ENCODE measurements at places on chromosomes 2 and 18.

DNA sequence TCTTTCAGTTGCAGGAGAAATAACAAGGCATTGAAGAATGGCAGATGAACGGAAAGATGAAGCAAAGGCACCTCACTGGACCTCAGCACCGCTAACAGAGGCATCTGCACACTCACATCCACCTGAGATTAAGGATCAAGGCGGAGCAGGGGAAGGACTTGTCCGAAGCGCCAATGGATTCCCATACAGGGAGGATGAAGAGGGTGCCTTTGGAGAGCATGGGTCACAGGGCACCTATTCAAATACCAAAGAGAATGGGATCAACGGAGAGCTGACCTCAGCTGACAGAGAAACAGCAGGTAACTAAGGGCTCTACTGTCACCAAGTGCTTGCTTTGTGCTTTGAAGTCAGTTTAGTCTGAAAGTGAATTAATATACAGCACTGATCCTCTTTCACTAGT lies 118.5 kb upstream of the UNC80 start:
- DNase-seq = no peak

DNA sequence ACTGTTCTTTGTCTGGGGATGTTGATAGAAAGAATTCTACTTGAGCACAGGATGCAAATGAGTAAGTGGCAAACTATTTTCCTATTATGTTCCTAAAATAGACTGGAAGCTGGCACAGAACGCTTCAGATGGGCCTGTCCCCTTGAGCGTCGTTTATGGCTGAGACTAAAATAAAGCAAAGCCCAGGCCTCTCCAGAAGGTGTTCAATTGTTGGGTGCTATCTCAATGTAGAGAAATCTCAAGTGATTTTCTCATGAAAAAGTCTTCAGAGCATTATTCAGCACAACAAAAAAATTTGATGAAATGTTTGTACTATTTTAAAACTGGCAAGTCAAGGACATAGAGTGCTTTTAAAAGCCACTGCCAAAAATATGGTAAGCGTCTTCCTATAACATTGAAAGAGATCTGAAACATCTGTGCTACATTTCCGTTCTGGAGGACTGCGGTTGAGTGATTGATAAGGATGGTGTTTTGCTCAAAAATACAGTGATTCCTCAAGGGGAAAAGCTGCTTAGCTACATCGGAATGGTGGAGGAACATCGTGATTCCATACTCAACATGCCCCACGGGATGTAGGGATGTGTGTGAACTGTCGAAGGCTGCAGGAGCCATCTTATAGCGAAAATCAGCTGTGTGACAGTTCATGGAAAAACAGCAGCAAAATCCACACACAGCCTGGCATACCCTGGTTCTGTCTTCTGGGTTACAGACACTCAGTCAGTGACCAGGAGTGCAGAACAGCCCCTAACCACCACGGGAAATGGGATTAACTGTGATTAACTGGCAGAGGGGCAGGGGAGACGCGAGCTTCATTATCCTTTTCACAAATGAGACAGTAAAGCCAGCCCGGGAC lies 10.4 kb upstream of the LRRFIP1 start:
- no peak for DNase-seq

DNA sequence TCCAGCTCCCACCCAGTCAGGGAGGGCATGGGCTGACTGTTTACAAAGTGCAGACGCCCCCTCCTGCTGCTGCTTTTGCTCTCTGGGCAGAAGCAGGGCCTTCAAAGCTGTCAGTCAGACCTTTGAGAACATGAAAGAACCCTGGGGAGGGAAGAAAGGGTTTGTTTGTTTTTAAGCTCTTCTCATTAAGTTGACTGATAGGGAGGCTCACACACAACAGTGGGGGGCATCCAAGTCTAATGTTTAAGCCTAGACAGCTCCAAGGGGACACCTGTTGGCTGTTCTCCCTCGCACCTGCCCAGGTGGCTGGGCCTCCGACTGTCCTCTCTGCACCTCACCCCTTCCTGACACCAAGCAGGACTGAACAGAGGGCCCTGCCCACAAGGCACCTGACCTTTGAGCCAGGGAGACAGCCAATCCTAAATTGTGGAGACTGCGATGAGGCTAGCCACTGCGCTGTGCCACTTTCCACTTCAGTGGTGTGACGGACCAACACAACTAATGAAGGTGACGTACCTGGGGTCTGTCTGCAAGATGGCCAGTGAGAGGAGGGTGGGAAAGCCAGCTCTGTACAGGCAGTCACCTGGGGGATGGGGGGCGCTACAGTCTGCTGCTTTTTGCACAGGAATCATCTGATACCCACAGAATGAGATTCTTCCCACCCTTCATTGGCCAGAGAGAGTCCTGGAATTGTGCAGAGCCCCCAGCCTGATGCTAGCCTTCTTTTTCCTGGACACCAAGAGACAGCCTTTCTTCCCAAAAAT lies 16.3 kb downstream of the ST6GAL2 start:
- no peak for DNase-seq

GRCh38 chr2:72925328-72925943 lies 8.1 kb downstream of the EMX1 start:
- DNase-seq = peak; percentile 45

- DNase-seq = no peak
Measured at GRCh38 chr2:43519643-43520221, 76.1 kb downstream of the THADA start.

DNA sequence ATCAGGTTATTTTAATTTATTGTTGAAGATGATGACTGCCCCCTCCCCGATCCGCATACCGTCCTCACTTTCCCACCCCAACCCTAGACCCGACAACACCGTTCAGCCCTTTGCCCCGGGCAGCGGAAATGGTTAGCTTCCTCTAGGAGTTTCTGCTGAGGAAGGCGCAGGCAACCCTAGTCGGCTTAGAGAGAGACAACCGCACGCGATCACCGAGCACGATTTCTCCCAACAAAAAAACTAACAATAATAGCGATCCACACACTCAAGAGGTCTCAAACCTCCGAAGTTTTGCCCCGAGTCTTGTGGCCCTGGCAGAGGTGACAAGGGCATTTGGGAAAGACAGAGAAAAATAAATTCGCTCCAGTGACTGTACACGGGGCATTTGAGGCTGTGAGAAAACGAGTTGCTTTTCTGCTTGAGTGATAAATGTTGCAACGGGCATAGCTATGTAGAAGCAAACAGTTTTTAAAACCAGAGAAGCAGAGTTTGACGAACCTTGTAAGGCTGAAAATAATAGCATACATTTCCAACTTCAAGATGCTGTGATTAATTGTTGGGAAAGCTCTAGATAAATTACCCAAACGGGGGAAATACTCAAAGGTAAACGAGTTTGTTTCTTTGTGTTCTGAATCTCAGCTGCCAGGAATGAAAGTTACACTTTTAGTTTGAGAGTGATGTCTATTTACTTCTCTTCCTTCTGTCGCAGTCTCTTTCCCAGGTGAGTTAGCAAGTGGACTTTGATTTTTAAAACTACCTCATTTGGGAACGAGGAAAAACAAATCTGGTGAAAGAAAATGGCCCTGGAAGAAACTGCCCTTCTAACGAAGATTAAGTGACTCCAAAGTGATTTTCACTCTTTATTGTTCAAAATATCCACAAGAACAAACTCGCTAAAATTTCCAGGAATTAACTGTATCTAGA lies 11.0 kb upstream of the SIX3 start:
- peak; percentile 59 for DNase-seq

DNA sequence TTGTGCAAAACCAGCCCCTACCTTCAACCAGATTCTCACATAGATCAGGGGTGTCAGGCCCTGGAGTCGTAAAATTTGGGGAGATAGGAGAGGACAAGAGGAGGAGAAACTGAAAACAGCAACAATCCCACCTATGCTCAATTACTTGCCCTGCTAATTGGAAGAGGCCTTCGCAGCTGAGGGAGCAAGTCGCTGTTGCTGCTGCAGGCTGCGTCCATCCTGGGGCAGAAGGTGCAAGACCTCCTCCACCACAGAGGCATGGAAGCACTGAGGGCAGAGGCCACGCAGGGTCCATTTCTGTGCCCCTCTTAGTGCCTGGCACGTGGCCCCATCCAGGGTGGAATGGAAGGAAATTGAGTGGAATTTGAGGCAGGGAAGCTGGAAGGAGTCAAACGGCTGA lies 36.5 kb downstream of the CNGA3 start:
- DNase-seq = peak; percentile 32

GRCh38 chr2:200377355-200378336 lies 71.2 kb downstream of the SPATS2L start:
- DNase-seq = peak; percentile 77

DNA sequence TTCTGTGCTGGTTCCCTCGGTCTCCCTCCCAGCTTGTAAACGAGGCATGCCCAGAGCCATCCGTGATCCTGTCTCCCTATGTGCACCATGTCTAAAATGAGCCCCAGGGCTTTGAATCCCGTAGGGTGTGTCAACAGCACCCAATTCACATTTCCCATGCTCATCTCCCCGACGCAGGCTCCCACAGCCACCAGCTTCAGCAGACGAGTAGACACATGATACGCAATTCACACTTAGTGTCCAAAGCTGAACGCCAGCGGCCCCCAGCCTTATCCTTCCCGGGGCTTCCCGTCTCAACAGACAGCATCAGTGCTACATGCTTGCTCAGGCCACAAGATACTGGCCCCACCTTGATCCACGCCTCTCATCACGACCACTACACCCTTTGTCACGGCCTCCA lies 88.1 kb downstream of the EIPR1 start:
- no peak for DNase-seq

DNA sequence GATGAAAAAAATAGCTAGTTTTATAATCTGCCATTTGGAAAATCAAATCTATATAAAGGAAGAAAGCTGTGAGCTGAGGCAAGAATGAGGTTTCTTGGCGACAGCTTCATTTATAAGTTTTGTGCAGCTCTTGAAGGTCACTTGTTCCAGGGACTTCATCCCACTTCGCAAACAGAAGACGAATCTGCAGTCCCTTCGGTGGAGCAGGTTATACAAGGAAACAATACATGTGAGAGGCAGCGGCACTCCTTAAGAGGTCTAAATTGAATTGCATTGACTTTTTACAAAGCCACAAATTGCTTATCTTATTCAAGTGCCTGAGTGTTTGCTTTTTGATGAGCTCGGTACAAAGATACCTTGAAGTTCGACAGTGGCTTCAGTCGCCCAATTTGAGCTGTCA lies 72.2 kb downstream of the C1QL2 start:
- DNase-seq = no peak

- no peak for DNase-seq
Measured at GRCh38 chr2:38671303-38671702, 5.4 kb downstream of the GALM start.

DNA sequence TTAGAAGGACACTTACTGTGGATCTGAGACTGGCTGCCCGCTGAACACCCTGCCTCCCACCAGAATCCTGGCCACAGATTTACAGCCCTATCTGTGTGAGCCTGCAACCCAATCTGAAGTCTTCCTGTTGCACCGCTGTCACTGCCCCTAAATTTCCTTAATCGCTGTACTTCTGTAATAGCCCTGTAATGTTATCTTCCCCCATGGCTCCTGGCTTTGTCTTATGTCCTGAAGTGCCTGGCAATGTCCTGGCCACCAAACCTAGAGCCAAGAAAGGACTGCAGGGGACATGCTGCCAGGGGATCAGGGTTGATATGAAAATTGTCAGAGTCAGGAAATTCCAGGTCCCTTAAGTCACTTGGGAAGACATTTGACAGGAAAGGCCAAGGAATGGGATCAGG lies 52.7 kb downstream of the FHOD3 start:
- no peak for DNase-seq

GRCh38 chr18:26806224-26806623 lies 59.3 kb downstream of the AQP4 start:
- DNase-seq = no peak

DNA sequence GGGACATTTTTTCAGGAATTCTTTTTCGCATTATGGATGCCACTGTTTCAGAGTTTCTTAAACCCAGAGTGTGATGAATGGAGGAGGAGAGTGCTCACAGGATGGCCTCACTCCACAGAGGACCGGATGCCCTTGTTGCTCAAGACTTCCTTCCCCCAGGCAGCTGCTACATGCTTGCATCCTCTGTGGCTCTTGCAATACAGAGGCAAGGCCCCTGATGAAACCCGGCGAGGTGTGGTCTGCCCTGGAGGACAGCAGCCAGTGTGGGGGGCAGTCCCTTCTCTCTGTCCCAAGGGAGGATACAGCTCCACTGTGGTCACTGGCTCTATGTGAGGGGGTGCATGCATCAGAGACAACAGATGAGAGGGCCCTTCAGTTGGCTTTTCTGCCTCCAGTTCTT lies 109.6 kb downstream of the SH3RF3 start:
- DNase-seq = no peak

- DNase-seq = no peak
Measured at GRCh38 chr18:48219810-48220499, 189.2 kb downstream of the ZBTB7C start.

- peak; percentile 98 for DNase-seq
Measured at GRCh38 chr2:20231598-20232026, 6.7 kb upstream of the SDC1 start.

DNA sequence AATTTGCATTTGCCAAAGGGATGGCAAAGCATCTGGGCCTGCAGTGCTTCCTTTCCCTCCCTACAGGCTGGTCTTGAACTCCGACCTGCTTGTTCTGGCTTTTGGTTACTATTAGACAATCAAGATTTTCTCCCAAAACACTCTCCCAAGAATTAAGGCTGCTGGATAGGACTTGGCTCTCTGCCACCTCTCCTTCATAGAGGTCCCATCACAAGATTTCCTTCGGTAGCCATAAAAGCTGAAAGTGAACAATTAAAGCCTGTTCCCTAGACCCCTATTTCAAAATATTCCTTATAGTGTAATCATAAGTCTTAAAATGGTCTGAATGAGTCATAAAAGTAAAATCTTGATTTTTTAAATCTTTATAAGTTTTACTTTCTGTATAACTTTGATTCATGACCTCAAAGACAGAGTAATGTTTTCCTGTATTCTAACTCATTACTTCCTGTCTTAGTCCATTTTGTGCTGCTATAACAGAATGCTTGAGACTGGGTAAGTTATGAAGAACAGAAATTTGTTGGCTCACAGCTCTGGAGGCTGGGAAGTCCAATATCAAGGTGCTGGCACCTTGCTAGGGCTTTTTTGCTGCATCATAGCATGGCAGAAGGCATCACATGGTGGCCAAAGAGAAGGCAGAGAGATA lies 37.8 kb upstream of the TNP1 start:
- DNase-seq = peak; percentile 7

DNA sequence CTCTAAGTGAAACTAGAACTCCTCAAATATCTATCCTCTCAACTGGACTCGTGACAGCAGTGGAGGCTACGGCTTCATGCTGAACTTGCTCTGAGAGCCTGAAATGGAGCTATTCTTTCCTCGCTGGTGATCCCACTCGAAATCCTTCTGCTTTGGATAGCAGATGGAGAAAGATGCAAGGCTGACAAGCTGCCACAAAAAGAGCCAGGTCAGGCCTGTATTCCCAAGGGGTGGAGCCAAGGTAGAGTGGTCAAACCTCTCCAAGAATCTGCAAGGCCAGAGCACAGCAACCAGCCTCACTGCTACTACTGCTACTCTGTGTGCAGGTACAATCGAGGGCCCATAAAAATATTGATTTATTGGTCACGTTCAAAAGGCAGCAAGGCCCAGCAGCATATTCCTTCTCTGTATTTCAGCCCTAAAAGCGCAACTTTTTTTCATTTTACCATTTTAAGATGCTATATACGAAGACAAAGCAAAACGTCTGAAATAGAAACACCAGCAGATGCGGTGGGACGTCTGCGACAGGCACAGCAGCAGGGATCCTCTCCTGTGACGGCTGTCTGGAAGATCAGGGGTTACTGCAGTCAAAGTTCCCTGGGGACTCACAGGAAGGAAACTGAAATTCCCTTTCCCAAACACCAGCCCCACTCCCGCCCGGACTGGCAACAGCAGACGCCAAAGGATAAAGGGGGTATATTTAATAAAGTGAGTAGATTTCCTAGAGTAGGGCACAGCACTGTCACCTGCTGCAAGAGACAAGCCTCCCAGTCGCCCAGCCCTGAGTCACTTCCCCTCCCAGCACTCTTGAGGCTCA lies 2.4 kb downstream of the SPRED2 start:
- DNase-seq = peak; percentile 73

- no peak for DNase-seq
Measured at GRCh38 chr2:101187131-101187530, 35.9 kb upstream of the TBC1D8 start.
